Ovary (tissue), 10 donors: ENCODE measurements at places on chromosomes 6 and 20. TPM values are rescaled to one million over a fixed set of nuclear protein-coding genes. Genes with fewer than 3 reads are reported as not detected.

The ZFP57 gene
- total RNA-seq = not detected

GRCh38 chr6:55040102-55040848 lies 134.0 kb upstream of the HCRTR2 start:
- no peaks in the 10 kb centered on the region for H3K36me3 ChIP-seq
- no peak for DNase-seq
- H3K27ac ChIP-seq = no peak overlapping the region
- no peak overlapping the region for H3K4me3 ChIP-seq

The BIRC7 gene
- not detected for total RNA-seq

DNA sequence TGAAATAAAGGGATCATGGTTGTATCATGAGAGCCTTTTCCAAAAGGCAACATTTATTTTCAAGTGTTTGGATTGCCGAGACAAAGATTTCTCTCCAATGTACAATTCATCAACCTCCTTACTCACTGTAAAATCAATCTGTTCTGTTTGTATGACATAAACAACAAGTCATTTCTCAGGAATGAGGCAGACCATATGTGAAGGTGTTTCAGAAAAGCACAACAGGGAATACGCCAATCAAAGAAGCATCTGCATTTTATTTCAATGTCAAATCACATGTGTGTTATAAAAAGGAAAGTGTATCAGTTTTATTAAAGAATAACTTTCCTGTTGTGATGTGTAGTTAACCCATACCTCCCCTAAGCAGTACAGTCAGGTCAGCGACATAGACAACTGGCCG lies 653.7 kb downstream of the TFAP2A start:
- H3K4me3 ChIP-seq = no peak overlapping the region
- no peak for DNase-seq
- H3K27me3 ChIP-seq = no peaks in the 10 kb centered on the region
- H3K36me3 ChIP-seq = no peaks in the 10 kb centered on the region
- H3K4me1 ChIP-seq = no peaks in the 10 kb centered on the region

DNA sequence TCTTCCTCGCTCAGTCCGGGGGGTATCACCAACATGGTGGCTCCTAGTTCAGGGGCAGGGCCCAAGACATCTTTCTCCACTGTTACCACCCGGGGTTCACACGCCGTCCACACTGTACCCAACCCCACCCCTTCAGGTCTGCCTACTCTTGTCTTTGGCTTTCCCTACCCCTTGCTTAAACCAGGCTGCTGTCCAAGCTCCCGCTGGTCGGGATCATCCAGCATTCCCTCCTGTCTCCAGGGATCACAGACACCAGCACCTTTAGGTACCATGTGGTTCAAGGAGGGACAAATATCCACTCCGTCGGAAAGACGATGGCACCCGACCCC lies 395 bp downstream of the NELFE start:
- no peaks in the 10 kb centered on the region for H3K27me3 ChIP-seq
- peaks cover 2% of the 10 kb centered on the region for H3K36me3 ChIP-seq
- H3K4me1 ChIP-seq = peaks cover 7% of the 10 kb centered on the region
- DNase-seq = no peak
- peak overlapping the region; percentile 96 for H3K4me3 ChIP-seq

DNA sequence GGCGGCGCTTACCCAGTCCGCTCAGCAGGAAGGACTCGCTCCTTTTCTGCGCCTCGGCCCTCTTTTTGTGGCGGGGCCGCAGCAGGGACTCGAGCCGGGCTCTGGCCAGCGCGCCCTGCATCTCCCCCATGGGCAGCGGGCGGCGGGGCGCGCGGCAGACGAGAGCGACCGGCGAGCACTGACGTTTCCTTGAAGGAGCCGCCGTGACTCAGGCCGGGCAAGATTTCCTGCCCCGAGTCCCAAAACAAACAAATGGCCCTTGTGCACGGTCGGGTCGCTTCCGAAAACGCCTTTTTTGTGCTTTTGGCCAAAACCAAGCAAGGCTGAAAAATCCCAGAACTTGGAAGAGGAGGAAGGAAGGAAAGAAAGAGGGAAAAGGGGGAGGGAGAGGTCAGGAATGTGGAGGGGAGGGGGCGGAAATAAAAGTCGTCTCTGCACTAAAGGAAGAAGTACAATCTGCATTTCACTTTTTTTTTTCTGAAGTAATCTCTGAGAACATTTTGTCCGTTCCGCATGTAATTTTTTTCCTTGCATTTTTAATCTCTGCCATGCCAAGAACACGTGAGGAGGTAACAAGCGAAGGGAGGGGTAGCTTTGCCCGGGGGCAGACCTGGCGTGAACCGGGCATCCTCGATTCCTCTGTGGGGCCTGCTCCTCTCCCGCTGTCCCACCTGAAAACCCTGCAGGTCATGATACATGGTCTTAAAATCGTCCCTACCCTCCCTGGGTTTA lies 123.3 kb upstream of the SLC2A12 start:
- H3K27ac ChIP-seq = peak overlapping the region; percentile 97
- no peaks in the 10 kb centered on the region for H3K36me3 ChIP-seq
- no peaks in the 10 kb centered on the region for H3K27me3 ChIP-seq
- H3K4me1 ChIP-seq = peaks cover 7% of the 10 kb centered on the region
- H3K4me3 ChIP-seq = peak overlapping the region; percentile 86

The PM20D2 gene
- 30.2 TPM for total RNA-seq

GRCh38 chr20:19017104-19017690 lies 195.2 kb upstream of the SLC24A3 start:
- no peaks in the 10 kb centered on the region for H3K27me3 ChIP-seq
- H3K4me1 ChIP-seq = no peaks in the 10 kb centered on the region
- no peak overlapping the region for H3K27ac ChIP-seq
- no peaks in the 10 kb centered on the region for H3K36me3 ChIP-seq
- no peak overlapping the region for H3K4me3 ChIP-seq
- no peak for DNase-seq
